ENCODE measurements at places on chromosomes 3 and 15. TPM values are rescaled to one million over a fixed set of nuclear protein-coding genes. Genes with fewer than 3 reads are reported as not detected.

- peak overlapping the region; percentile 96 for H3K27ac ChIP-seq
- H3K4me1 ChIP-seq, result peaks cover 65% of the 10 kb centered on the region
- H3K4me3 ChIP-seq, result no peak overlapping the region
- DNase-seq, result peak; percentile 90
- H3K27me3 ChIP-seq, result no peaks in the 10 kb centered on the region
Observed at GRCh38 chr3:177358977-177359592, 161.8 kb upstream of the TBL1XR1 start.

Gene SLC9C1
- total RNA-seq, result not detected

GRCh38 chr3:184129012-184129411, 6.1 kb upstream of the EIF2B5 start:
- no peak overlapping the region for H3K27ac ChIP-seq
- no peak overlapping the region for H3K4me3 ChIP-seq
- no peaks in the 10 kb centered on the region for H3K36me3 ChIP-seq

GRCh38 chr15:68983961-68984481, 30.5 kb upstream of the NOX5 start:
- no peaks in the 10 kb centered on the region for H3K27me3 ChIP-seq
- no peak for DNase-seq
- no peaks in the 10 kb centered on the region for H3K36me3 ChIP-seq
- H3K4me1 ChIP-seq, result no peaks in the 10 kb centered on the region
- no peak overlapping the region for H3K27ac ChIP-seq

- no peak for DNase-seq
- no peaks in the 10 kb centered on the region for H3K36me3 ChIP-seq
- H3K4me3 ChIP-seq, result no peak overlapping the region
Observed at GRCh38 chr15:41581110-41581509, 22.1 kb downstream of the TYRO3 start.

DNA sequence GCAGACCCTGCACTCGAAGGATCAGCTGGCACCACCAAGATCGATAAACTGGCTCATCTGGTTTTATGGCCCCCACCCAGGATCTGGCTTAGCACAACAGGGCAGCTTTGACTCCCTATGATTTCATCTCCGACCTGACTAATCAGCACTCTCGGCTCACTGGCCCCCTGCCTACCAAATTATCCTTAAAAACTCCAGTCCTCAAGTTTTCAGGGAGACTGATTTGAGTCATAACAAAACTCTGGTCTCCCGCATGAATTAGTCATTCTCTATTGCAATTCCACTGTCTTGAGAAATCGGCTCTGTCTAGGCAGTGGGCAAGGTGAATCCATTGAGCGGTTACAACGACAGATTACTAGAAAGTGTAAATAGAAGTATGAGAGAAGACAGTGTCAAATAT, 521.9 kb upstream of the RGMA start:
- no peaks in the 10 kb centered on the region for H3K36me3 ChIP-seq
- no peak overlapping the region for H3K4me3 ChIP-seq
- no peaks in the 10 kb centered on the region for H3K4me1 ChIP-seq
- DNase-seq, result no peak
- H3K27ac ChIP-seq, result no peak overlapping the region

DNA sequence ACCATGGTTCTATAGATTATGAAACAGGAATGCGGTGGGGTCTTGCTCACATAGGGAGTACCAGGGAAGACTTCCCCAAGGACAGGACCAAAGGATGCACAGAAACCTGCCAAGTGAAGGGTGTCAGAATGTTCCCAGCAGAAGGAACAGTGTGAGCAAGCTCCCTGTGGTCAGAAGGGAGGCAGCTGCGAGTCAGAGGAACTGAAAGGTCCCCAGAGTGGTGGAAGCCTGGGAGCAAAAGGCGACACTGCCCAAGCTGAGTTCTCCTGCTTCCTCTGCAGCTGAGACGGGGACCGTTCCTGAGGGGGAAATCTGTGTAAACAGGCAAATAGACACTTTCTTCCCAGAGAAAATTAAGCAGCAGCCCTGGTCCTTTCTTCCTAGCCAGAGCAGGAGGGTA, 14.2 kb upstream of the SLC6A6 start:
- no peak overlapping the region for H3K27ac ChIP-seq
- H3K27me3 ChIP-seq, result no peaks in the 10 kb centered on the region
- no peaks in the 10 kb centered on the region for H3K4me1 ChIP-seq

- no peaks in the 10 kb centered on the region for H3K27me3 ChIP-seq
- H3K27ac ChIP-seq, result peak overlapping the region; percentile 72
- DNase-seq, result no peak
- no peak overlapping the region for H3K4me3 ChIP-seq
- no peaks in the 10 kb centered on the region for H3K36me3 ChIP-seq
Observed at GRCh38 chr3:64223791-64224745, 1.2 kb downstream of the PRICKLE2 start.

GRCh38 chr3:189289251-189289650, 117.5 kb downstream of the TPRG1 start:
- H3K27me3 ChIP-seq, result no peaks in the 10 kb centered on the region
- DNase-seq, result no peak
- H3K4me3 ChIP-seq, result no peak overlapping the region
- no peaks in the 10 kb centered on the region for H3K36me3 ChIP-seq
- H3K27ac ChIP-seq, result no peak overlapping the region
